ENCODE measurements at places on chromosomes 11 and 22.

- DNase-seq: no peak
Observed at GRCh38 chr11:66567787-66568123, 651 bp downstream of the CTSF start.

GRCh38 chr11:6452219-6452618 lies 11.4 kb upstream of the HPX start:
- DNase-seq: no peak

DNA sequence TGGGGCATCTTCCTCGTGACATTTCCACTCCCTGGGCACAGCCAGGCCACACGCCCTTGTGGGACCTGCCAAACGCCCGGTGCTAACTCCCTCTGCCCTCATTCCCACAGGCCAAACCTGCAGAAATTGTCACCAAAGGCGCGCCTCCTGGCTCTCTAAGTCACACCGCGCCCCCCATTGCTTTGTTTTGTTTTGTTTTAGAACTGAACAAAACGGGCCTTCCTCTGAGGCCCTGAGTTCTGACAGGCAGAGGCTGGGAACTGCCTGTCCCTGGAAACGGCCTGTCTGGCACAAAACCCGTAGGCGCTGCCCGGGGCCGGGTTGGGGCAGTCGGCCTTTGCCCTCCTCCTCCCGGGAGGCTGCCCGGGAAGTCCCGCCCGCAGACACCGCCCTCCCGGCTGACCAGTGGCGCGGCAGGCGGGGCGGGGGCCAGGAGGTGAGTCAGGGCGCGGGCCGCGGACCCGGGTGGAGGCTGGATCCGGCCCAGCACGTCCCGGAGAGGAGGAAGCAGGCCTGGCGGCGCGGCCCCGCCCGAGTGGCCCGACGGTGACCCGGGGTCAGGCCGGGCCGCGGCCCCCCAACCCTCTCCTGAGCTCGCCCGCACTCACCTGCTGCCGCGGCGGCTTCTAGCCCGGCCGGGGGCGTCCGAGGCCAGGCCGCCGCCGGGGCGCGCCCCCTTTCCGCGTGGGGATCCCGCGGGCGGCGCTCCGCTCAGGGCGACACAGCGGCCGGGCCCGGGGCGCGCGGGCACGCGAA lies 465 bp downstream of the SUN2 start:
- peak; percentile 20 for DNase-seq

- no peak for DNase-seq
Observed at GRCh38 chr11:61833926-61834277, 5.8 kb downstream of the FADS2 start.

DNA sequence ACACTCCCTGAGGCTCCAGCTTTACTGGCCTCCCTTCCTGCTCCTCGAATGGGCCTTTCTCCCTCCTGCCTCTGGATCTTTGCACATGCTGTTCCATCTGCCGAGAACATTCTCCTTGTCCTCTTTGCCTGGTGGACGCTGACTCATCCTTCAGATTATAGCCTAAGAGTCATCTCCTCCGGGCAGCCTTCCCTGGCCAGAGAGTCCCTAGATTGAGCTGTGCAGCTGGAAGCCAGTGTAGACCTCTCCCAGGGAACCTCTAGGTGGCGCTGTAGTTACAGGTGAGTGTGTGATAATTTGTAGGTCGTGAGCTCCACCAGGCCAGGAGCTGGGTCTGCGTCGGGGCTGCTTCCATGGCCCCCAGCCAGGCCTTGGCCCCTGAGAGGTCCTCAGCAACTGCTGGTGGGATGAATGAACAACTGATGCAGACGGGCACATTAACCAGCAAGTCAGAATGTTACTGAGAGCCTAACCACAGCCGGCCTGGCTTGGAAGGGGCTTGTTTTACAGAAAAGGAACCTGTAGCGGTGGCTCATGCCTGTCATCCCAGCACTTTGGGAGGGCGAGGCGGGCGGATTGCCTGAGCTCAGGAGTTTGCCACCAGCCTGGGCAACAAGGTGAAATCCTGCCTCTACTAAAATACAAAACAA lies 8.7 kb downstream of the PNPLA5 start:
- peak; percentile 10 for DNase-seq

DNA sequence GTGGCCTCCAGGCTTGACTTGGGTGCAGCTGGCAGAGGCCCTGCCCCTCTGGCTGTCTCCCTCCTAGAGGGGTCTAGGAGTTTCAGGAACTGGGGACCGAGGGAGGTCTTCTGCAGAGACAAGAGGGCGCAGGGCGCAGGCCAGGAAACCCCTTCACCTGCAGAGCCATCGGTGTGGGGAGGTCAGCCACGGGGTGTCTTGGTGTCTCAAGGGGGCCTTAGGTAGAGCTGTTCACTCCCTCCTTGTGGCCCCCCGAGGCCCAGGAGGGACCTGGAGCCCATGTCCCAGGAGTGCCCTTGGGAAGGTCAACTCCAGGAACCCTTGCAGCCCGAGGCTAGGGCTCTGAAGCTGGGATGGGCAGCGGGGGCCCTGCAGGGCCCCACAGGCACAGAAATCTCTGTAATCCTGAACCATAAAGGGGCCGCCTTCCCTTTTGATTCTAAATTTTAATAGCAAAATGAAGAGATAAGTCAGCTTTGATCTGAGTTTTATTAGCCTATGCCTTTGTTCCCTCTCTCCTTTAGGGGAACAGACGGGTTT lies 31.4 kb upstream of the TH start:
- DNase-seq: no peak

DNA sequence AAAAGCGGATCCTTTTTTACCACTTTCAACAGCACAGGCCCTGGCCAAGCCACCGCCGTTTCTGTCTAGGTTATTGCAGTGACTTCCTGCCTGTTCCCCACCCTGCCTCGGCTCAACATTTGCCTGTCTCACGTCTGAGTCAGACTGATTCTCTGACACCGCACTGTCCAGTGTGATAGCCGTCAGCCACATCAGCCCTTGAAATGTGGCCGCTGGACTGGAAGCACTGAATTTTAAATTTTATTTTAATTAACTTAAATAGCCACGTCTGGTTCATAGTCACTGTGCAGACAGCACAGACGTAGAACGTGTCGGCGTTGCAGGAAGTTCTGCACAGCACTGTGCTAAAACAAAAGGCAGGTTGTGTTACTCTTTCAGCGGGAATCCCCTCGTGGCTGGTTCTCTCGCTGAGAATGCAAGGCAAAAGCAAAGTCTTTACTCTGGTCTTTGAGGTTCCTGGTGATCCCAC lies 56.3 kb upstream of the ADSL start:
- peak; percentile 21 for DNase-seq

- no peak for DNase-seq
Observed at GRCh38 chr11:67999704-68000103, 4.2 kb downstream of the UNC93B1 start.

DNA sequence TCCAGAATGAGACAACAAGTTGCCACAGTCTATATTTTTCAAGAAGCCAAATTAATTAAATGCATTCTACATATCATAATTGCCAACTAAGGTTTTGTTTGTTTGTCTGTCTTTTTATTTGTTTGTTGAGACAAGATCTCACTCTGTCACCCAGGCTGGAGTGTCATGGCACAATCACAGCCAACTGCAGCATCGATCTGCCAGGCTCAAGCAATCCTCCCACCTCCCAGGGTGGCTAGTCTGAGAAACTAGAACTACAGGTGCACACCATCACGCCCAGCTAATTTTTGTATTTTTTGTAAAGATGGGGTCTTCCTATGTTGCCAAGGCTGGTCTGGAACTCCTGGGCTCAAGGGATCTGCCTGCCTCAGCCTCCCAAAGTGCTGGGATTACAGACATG lies 140.0 kb downstream of the LRRC4C start:
- DNase-seq: no peak

- no peak for DNase-seq
Observed at GRCh38 chr11:33682446-33682845, 18.2 kb downstream of the C11orf91 start.

DNA sequence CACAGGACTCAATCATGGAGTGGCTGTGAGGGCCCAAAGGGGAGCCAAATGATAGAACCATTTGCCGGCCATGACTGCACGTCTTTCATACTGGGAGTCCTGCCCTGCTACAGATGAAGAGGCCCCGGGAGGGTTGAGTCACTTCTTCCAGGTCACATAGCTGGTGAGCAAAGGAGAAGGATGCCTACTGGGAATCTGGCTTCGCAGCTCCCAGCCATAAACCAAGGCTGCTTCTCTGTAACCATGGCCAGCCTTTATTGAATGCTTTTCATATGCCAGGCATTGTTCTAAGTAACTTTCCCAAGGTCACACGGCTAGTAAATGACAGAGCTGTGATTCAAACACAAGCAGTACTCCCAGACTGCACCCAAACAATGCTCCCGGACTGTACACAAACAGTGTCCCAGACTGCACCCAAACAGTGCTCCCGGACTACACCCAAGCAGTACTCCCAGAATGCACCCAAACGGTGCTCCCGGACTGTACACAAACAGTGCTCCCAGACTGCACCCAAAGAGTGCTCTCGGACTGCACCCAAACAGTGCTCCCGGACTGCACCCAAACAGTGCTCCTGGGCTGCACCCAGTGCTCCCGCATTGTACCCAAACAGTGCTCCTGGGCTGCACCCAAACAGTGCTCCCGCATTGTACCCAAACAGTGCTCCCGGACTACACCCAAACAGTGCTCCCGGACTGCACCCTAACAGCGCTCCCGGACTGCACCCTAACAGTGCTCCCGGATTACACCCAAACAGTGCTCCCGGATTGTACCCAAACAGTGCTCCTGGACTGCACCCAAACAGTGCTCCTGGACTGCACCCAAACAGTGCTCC lies 89.8 kb downstream of the FBXO7 start:
- DNase-seq: no peak

DNA sequence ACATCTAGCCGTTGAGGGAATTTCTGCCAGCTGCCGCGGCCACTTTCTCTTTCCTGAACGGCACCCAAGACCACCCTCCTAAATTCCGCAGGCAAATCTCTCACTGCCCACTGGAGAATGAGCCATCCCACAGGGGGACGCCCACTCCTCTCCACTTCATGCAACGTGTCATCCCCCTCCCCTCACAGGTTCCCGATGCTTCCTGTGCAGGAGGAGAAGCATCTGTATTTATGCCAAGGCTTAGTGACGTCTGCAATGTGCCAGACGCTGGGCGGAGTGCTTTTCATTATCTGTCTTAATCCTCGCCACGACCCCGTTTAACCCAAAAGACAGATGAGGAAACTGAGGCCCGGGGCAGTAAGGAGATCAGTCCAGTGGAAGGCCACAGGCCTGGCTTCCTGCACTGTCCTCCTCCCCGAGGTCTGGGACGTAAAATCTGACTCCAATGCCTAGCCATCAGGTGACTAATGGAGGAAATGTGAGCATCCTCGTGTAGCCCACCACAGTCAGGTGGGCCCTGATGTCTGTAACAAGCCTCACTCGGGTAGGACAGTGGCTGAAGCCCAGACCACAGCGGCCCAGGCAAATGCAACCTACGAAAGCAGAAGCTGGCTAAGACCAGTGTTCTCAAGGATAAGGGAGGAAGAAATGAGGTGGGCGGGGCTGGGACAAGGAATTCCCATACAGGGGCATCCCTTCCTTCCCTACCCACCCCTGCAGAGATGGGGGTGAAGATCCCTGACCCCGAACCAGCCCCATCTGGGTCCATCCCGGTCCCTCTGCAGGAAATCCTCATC lies 23.1 kb downstream of the MN1 start:
- DNase-seq: no peak
